ENCODE measurements at places on chromosomes 1 and 21.
A peak's percentile ranks its signal among the peaks of the same experiment; 100 is the strongest.

- no peak for DNase-seq
Measured at GRCh38 chr1:77548285-77548684, 134.2 kb downstream of the ZZZ3 start.

DNA sequence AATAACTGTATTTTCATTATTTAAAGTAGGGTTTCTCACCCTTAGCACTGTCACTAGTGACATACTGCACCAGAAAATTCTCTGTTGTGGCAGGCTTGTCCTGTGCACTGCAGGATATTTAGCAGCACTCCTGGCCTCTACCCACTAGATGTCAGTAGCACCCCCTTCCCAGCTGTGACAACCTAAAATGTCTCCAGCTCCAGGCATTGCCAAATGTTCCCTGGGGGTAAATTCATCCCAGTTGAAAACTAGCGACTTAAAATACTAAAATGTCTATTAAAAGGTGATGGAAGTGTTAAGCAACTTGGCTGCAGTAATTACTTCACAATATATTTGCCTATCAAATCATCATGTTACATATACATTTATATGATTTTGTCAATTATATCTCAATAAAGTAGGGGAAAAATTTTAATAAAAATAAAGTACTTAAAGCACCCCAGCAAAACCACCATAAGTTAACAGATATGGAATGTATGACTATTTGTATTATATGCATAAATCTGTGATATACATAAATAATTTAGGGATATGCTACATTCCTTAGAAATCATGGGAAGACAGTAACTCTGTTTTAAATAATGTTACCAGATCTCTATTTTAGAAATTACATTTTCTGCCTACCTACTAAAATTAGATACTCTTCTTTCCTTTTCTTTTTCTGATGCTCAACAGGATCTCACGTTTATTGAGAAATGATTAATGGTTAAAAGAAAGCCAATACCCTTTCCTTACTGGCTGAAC is 74.6 kb downstream of the ARID4B start:
- DNase-seq: peak; percentile 6

DNA sequence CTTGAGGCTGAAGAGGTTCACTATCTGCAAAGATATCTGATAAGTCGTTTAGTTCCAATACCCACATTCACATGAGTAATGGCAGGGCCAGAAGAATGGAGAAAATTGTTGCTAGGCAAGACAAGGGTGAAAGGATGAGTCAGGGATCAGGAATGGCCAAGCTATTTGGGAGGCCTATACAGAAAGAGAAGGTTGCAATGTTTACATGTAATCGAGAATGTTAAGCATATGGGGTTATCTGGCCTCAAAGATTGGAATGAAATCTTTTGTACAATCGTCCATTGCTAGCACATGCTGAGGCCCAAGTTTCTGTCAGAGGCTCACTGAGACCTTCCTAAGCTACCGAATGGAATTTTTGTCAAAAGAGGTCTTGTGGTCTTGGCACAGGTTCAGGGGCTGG is 299.9 kb upstream of the PLD5 start:
- no peak for DNase-seq

DNA sequence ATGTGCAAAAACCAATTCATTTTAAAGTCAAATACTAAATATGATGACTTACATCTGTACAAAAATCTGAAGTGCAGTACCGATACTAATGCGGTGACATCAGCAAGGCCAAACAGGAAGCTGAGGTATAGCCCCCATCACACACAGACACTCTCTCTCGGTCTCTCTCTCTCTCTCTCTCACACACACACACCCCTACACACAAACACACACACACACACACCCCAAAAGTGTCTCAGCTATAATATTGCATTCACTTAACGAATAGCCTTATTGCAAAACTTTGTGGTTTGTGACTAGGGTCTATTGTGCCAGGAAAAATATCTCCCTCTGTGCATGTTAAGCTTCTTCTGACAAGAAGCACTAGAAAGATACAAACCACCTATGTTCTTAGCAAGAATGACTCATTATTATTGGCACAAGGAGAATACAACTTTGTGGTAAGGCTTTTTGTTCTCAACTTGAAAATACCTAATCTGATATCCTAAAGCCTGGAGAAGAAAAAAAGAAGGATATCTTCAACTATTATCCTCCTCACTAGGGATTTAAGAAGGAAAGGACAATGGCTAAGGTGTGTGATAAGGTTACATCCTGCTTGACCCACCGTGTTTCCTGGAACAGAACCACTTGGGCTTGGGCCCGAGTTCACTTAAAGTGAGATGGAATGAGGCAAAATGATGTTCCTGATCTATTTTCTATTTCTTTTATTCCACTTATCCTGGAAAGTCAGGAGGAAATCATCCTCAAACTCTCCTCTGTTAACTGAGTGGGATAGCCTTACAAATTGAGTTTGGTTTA is 107.1 kb downstream of the NIBAN1 start:
- no peak for DNase-seq

GRCh38 chr1:55318116-55318817 is 103.1 kb upstream of the USP24 start:
- DNase-seq: no peak

DNA sequence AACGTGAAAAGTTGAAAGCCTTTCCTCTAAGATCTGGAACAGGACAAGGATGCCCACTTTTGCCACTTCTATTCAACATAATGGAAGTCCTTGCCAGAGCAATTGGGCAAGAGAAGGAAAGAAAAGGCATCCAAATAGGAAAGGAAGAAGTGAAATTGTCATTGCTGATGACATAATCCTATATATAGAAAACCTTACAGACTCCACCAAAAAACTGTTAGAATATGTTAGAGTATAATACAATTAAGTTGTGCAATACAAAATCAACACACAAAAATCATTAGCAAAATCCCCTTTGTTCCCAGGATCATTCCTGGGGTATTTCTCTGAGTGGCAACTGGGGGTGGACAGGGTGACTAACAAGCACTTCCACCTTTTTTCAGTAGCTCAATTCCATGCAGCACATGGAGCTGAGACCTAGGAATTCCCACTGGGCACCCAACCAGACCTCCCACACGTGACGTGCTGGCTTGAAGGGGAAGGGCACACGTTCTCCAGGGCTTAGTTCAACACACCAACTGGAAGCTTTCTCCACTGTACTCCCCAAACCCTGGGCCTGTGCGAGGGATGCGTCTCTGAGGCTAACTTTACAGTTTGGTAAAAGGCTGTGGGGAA is 9.6 kb downstream of the STUM start:
- DNase-seq: no peak

- DNase-seq: peak; percentile 53
Measured at GRCh38 chr1:199913318-199913717, 114.2 kb upstream of the NR5A2 start.

DNA sequence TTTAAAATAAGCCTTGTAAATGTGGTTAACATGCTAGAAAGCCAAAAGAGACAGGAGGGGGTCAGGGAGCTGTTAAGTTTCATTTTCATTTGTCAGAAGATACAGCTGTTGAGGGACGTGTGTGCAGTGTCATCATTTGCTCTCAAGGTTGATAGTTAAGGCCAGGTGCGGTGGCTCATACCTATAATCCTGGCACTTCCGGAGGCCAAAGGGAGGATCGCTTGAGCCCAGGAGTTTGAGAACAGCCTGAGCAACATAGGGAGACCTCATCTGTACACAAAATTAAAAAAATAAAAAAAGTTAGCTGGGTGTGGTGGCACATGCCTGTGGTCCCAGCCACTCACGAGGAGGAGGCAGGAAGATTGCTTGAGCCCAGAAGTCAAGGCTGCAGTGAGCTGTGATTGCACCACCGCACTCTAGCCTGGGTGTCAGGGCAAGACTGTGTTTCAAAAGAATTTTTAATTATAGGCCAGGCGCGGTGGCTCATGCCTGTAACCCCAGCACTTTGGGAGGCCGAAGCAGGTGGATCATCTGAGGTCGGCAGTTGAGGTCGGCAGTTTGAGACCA is 22.7 kb downstream of the ZBTB8OS start:
- no peak for DNase-seq

- DNase-seq: no peak
Measured at GRCh38 chr1:206435445-206435844, 34.8 kb upstream of the IKBKE start.

GRCh38 chr1:168271636-168272035 is 9.0 kb upstream of the TBX19 start:
- no peak for DNase-seq

- no peak for DNase-seq
Measured at GRCh38 chr1:4002741-4003140, 102.7 kb upstream of the C1orf174 start.

- peak; percentile 37 for DNase-seq
Measured at GRCh38 chr21:36719614-36720013, 20.7 kb downstream of the SIM2 start.
